ENCODE measurements at places on chromosomes 4 and X.

- DNase-seq = no peak
Measured at GRCh38 chrX:23451266-23451665, 116.6 kb downstream of the PTCHD1 start.

DNA sequence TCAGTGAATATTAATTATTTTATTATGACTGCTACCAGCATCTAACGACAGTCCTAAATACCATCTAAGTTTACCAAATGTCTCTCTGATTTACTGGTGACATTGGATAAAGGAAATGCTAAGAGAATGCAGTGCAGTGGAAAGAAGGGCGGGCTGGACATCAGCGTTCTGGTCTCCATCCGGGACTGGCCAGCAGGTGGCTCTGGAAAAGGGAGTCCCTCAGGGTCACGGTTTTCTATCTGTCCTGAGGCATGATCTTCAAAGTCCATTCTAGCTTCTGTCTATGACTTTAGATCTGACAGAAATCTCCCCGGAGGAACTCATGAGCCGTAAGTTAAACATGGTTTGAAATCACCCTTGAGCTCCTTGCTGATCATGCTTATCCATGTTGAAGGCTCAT is 3.3 kb downstream of the TRIM2 start:
- no peak for DNase-seq

DNA sequence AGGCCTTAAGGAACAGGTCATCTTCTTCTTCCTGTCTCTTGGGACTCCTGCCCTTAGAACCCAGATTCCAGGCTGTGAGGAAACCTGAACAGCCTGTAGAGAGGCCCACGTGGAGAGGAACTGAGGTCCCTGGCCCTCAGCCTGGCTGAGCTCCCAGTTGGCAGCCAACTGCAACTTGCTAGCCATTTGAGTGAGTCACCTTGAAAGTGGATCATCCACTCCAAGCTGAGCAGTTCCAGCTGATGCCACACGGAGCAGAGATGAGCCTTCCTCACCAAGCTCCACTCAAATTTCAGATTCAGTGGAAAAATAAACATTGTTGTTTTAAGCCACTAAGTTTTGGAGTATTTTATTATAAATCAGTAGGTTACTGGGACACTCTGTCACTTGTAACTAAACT is 392.5 kb downstream of the BCOR start:
- no peak for DNase-seq

DNA sequence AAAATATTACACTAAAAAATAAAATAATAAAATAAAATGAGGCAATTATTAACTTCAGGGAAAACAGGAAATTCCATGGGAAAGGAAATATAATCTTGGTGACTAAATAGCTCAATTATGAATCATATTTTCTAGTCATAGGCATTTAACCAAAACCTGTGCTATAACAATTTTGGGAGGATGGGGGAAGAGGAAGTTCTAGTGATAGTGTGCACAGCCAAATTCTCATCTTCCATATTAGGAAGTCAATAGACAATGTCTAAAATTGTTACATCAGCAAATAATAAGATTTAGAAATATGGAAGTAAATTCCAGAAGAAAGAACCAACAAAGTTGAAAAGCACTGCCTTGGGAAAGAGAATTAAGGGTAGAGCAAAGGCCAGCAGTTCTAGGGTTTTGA is 2.8 kb downstream of the AWAT2 start:
- DNase-seq = no peak

DNA sequence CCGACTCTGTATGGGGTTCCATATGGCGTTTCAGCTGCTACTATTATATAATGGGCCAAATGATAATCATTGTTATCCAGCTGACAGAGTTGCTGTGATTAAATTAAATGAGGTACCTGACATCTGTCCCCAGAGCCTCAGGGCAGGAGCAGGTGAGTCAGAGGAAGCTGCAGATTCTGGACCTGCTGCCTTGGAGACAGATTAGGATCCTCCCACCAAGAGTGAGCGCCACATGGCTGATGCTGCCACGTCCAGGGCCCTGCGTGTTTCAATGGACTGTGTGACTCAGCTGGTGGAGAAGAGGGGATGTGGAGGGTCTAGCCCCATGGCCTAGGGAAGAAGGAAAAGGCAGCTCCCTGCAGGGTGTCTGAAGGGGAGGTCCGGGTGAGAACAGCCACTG is 28.3 kb upstream of the UXT start:
- DNase-seq = no peak

GRCh38 chrX:86329174-86329573 is 180.9 kb downstream of the DACH2 start:
- DNase-seq = no peak

GRCh38 chr4:166077782-166078181 is 204.7 kb downstream of the TLL1 start:
- no peak for DNase-seq

DNA sequence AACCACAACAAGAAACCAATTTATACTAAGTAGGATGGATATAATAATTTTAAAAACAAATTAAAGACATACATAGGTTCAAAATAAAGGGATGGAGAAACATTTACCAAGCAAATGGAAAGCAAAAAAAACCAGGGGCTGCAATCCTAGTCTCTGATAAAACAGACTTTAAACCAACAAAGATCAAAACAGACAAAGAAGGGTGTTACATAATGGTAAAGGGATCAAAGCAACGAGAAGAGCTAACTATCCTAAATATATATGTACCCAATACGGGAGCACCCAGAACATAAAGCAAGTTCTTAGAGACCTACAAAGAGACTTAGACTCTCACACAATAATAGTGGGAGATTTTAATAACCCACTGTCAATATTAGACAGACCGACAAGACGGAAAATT is 66.6 kb downstream of the ATRX start:
- DNase-seq = no peak

- no peak for DNase-seq
Measured at GRCh38 chr4:79209081-79209480, 116.8 kb downstream of the NAA11 start.

DNA sequence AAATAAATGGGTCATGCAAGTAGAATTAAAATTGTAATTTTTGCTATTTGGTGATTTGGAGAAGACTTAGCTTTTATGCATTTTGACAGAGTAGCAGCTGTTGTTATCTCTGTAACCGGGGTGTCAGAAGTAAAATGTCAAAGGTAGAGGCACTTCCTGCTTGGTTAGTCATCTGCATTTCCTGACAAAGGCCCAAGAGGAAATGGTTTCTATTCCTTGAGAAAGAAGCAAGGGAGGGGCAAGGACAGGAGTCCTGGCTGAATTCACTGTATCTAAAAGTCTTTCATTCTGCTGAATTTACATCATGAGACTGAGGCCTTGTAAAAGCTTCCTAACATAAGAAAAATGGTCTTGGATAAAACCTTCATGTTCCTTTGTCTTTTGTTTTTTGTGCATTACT is 550.9 kb upstream of the BOD1L1 start:
- DNase-seq = peak; percentile 77

Data from Jurkat, Clone E6-1 (cell line).